Activated CD4-positive, alpha-beta T cell treated with anti-CD3 and anti-CD28 coated beads, Interleukin-2, Interleukin-4, amounts not matched to agents 100 ng/mL and 50 ng/mL, durations not matched to agents 16 hours and 8 hours (primary cell): ENCODE measurements at places on chromosomes 2 and 18.

- no peak for DNase-seq
These were observed 45.5 kb upstream of the MSH2 start for GRCh38 chr2:47357483-47357882.

- DNase-seq, result no peak
These were observed 92.5 kb upstream of the MAP2 start for GRCh38 chr2:209331291-209331844.

GRCh38 chr18:13415736-13416135 lies 197.2 kb downstream of the LDLRAD4 start:
- DNase-seq, result no peak

- no peak for DNase-seq
These were observed 23.9 kb downstream of the SP5 start for GRCh38 chr2:170739048-170739447.
